ENCODE measurements at places on chromosomes 6 and 20.

DNA sequence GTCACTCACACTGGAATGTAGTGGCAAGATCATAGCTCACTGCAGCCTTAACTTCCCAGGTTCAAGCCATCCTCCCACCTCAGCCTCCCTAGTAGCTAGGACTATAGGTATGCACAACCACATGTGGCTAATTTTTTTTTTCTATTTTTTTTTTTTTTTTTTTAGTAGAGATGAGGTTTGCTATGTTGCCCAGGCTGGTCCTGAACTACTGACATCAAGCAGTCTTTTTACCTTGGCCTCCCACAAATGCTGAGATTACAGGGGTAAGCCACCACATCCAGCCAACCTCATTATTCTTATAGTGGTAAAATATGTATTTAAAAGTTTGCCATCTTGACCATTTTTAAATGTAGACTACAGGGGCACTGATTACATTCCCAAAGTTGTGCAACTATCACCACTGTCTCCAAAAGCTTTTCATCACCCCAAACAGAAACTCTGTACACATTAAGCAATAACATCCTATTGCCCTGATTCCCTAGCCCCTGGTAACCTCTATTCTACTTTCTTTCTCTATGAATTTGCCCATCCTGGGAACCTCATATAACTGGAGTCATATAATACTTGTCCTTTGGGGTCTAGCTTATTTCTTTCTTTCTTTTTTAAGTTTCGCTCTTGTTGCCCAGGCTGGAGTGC lies 268.0 kb upstream of the JARID2 start:
- no peak for DNase-seq

GRCh38 chr20:51696304-51697071 lies 71.7 kb downstream of the ATP9A start:
- peak; percentile 7 for DNase-seq

DNA sequence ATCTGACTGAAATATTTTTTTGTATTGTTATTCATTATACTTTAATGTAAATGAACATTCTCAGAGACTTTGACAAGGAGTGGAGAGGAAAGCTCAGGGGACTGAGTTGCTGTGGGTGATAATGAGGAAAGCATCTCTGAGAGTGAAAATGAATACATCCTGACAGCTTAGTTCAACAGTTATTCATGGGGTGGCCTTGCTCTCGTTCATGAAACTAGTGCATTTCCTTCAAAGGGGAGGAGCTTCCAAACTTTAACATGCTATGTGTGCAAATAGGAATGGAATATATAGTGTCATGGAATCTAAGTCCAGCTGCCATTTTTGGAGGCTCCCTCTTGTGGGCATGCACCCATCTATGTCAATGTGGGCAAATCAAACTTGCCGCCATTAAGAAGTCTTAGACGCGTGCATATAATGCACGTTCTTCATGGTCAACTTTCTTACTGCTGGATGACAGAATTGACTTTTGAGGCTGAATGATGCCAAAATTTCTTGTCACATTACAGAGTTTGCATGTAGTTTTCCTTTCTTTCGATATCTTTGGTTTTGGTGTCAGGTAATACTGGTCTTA lies 124.3 kb upstream of the TMEM170B start:
- DNase-seq, result no peak

DNA sequence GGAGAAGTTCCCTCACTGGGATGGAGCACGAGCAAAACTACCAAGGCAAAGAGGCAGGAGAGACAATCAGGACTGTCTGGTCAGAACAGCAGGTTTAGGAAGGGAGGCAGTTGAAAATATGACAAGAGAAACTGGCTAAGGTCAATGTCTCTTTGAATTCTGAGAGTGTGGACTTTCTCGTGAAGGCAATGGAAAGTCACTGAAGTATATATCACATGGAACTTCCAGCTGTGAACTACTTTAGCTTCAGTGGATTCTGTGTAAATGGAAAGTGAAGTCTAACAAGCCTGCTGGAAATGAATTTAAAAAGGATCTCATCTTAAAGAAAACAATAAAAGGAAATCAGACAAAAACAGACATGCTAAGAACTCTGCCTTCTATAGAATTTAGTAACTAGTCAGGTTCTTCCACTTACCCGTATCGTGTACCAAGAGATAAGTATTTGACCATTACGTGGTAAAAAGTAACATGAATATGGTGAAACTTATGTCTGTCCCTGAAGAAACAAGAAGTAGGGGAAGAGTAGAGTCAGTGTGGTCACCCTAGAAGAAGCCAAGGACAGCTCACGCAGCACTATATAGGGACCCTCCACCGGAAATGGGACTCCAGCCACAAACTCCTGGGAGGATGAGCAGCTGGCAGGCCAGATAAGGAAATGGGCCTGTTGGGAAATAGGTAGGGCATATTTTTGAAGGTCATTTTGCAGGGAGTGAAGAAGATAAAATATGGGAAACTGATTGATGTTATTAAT lies 123.4 kb downstream of the MAP7 start:
- DNase-seq, result no peak

DNA sequence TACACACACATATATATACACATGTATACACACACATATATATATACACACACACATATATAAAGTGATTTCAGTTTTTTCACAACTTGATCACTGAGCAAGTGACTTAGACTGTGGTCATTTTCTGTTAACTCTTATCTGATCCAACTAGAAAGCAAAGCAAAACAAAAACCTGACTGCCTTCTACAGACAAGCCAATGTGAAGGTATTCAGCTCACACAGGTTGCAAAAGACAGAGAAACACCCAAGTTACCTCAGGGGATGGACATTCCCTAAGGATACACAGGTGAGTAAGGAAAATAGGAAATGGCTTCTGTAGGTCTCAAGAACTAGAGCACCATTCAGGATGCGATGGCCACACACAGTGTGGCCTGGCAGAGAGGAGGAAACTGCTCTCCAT lies 58.4 kb upstream of the IER3 start:
- no peak for DNase-seq

DNA sequence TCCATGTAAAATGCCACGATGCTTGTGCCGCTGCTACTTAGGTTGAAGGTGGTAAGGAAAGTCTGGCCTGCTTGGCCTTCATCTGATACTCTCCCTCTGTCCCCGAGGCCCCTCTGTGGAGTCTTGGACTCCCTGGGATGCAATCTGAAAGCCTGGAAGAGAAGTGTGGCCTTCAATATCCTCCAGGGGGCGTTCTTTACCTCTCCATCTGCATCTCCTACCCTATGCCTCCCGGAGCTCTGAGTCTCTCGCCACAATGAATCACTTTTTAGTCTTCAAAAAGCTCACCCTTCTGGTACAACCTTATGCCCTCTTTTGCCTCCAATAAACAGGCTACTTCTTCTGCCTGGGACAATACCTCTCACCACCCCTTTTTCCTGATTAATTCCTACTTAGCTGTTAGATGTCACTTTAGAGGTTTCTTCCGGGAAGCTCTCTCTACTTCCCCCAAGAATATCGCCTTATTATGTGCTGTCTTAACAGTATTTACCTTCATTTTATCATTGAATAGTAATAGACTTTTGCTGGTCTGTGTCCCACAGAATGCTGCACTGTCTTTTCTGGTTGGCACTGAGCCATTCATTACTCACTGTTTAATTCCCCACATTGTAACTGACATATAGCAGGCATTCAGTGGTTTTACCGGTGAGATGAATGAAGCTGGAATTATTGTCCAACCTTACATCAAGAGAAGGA lies 13.9 kb upstream of the ATG5 start:
- peak; percentile 12 for DNase-seq

GRCh38 chr6:61168878-61169277 lies 1117.1 kb downstream of the KHDRBS2 start:
- DNase-seq, result no peak

DNA sequence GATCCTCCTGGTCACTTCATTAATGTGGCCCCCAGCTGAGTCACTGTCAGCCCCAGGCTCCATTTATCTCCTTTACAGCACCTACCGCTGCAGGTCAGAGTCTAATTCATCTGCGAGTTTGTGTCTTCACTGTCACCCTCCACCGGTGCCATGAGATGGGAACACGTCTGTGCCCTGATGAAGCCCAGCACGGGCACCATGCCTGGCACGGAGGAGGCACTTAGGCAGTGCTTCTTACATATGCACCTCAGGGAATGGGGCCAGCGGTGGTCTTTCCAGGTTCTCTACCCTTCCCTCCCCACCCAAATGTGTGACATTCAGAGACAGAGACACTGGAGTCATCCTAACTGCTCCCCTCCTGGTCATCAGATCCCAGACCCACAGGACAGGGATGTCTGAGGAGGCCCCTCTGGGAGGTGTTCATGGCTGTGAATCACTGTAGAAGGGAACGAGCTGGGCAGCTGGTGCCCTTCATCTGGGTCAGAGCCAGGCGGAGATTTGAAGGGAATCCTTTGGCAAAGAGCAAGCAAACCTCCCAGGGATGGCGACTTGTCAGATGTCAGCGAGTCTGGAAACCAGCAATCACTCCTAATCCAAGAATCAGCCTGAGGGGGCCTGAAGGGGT lies 364.6 kb downstream of the PREX1 start:
- DNase-seq, result no peak

DNA sequence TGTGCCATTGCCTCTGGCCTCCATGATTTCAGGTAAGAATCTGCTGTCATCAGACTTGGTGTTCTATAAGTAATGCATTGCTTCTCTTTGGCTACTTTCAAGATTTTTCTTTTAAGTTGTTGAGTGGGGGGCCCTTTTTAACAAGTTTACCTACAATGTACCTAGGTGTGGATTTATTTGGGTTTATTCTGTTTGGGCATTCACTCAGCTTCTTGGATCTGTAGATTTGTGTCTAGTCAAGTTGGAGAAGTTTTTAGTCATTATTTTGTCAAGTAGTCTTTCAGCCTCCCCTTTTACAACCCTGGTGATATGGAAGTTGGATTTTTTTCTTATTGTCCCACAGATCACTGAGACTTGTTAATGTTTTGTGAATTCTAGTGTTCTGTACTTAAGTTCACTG lies 14.1 kb downstream of the ENPP5 start:
- DNase-seq, result no peak

GRCh38 chr6:90025523-90026061 lies 131.3 kb downstream of the GJA10 start:
- no peak for DNase-seq

DNA sequence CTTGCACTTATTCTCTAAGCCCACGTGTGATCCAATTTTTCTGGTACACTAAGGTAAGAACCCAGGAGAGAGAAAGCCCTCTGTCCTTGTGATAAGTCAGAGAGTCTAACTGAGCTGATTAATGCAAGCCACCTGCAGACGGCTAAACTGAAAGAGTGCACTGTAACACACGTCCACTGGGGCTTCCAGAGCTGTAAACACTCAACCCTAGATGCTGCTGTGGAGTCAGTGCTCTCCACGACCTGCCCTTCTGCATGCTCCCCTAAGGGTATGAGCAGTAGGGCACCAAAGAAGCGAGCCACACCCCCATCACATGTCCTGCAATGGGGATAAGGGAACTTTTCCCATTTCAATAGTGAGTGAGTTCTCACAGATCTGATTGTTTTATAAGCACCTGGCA lies 55.7 kb downstream of the TXLNB start:
- DNase-seq, result no peak

DNA sequence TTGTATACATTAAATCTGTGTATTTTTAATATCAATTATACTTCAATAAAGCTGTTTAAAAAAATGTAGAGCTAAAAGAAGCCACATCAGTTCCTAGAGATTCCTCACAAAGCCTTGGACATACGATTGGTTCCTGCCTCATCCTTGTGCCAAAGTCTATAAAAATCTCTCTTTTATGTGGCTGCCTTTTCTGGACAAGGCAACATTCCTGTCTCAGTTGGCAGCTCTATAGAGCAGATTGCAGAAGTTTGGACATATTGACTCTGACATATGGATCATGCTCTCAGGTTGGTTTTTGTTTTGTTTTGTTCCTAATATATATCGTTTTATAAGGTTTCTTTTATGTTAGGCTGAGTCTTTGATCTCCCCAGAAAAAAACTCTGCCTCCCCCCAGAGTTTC lies 148.9 kb downstream of the MAFB start:
- DNase-seq, result no peak

- no peak for DNase-seq
Measured at GRCh38 chr20:1509237-1509636, 18.0 kb upstream of the SIRPB2 start.

- no peak for DNase-seq
Measured at GRCh38 chr6:40953486-40953885, 85.5 kb downstream of the UNC5CL start.
